ENCODE measurements at places on chromosomes 12 and 14.

DNA sequence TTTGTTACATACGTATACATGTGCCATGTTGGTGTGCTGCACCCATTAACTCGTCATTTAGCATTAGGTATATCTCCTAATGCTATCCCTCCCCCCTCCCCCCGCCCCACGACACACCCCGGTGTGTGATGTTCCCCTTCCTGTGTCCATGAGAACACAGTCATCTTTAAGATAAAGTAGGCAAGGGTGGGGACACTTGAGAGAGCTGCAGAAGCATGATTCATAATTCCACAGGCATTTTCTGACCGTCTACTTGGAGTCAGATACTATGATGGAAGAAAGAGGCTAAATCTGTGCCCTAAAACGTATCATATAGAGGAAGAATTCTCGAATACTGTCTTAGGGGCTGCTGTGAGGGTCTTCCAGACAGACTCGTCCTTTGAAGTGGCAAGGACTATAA lies 145.9 kb upstream of the VASH1 start:
- DNase-seq = no peak

DNA sequence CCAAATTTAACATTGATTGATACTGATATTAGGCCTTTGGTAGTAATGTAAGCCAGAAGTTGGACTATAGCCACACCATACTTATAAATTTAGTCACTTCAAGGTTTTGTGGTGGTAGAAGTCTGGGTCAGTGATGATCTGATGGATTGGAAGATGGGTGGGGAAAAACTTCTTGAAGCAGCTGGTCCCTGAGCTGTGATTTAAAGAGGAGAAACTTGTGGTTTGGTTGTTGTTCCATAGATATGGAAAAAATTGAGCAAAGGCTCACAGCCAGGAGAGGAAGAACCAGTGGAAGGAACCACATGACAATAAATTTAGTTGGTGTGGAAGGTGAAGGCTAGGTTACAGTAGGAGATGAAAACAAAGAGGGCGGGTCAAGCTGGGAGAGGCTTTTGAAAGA lies 26.1 kb downstream of the PTHLH start:
- DNase-seq = no peak

- no peak for DNase-seq
Observed at GRCh38 chr12:54967461-54967860, 17.1 kb downstream of the TESPA1 start.

DNA sequence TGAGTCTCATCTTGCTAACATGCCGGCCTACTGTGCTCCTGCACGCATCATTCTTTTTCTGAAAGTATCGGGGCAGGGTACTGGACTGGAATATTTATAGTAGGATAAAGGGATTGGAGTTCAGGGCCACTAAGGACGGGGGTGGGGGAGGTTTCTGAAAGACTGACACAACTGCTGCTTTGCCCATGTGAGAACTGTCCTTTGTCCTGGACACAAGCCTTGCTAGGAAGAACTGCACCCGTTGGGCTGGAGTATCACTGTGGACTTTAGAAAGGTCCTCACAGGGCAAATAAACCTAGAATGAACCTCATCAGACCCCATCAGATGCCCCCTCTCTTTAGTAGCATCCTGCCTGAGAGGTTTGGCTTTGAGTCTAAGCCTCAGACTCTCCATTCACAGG lies 87.6 kb downstream of the PRMT8 start:
- DNase-seq = no peak

- no peak for DNase-seq
Observed at GRCh38 chr14:39406560-39406959, 25.7 kb downstream of the FBXO33 start.

DNA sequence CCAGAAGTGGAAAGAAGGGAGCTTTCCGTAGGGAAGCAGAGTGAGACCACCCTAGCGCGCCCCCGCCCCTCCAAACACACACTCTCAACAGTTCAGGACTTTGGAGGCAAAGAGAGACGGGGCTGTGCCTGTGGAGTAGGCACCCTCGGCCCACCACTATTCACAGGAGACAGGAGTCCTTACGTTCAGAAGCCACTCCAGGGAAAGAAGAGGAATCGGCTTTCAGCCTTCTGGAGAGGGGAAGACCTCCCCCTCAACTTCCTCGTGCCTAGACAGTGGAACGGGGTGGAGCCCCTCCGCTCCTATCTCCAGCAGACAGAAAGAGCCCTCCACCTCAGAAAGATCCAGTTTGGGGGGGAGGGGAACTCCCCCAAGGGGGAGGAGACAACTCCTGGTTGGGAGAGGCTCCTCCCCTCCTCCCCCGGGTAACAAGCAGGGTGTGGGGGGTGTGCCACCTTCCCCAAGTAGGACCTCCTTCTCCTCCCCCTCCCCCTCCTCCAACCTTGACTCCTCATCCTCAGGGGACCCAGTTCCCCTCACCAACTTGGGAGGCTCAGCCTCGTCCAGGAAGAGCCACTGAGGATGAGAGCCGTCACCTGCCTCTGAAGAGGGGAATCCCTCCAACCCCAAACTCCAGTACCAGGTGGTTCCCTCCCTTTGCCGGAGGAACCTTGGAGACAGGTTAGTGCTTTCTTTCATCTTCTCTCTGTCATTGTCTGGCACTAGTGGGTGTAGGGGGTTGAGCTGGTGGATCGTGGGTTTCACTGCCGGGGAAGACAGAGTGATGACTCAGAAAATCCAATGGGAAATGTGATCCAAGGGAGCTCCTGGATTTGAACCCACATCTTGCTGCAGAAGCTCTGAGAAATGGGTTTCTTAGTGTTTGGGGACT lies 883 bp downstream of the FOXJ2 start:
- peak; percentile 56 for DNase-seq

GRCh38 chr14:85334316-85334715 lies 195.6 kb upstream of the FLRT2 start:
- DNase-seq = no peak

DNA sequence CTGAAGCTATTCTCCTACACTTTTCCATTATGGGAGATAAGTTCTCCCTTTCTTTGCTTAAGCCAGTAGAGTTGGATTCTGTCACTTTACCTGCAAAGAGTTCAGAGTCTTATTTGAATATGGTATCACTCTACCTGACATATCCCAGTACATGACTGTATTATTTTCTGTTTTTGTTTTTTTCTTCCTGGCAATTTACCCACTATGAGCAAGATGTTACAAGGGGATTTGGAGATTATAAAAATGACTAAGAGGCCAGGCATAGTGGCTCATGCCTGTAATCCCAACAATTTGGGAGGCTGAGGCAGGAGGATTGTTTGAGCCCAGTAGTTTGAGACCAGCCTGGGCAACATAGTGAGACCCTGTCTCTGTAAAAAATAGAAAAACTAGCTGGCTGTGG lies 46.4 kb upstream of the CHST11 start:
- DNase-seq = no peak

- no peak for DNase-seq
Observed at GRCh38 chr14:59363531-59364226, 101.5 kb downstream of the GPR135 start.

DNA sequence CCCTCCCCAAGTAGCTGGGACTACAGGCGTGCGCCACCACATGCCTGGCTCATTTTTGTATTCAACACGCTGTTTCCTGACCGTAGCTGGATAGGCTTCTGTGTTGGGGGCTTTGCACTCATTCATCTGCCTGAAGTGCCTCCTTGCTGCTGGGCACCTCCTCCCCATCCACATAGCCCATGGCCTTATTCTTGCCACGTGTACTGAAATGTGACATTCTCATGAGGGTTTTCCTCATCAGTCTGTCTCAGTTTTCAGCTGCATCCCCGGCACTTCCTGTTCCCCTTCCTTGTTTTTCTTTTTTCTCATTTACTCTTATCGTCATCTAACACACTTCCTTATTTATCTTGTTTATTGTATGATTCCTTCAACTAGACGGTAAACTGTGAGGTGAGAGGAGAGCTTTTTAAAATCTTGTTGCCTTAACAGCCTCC lies 36.6 kb downstream of the RCOR1 start:
- no peak for DNase-seq

- no peak for DNase-seq
Observed at GRCh38 chr14:83826838-83827237, 1703.1 kb upstream of the FLRT2 start.

DNA sequence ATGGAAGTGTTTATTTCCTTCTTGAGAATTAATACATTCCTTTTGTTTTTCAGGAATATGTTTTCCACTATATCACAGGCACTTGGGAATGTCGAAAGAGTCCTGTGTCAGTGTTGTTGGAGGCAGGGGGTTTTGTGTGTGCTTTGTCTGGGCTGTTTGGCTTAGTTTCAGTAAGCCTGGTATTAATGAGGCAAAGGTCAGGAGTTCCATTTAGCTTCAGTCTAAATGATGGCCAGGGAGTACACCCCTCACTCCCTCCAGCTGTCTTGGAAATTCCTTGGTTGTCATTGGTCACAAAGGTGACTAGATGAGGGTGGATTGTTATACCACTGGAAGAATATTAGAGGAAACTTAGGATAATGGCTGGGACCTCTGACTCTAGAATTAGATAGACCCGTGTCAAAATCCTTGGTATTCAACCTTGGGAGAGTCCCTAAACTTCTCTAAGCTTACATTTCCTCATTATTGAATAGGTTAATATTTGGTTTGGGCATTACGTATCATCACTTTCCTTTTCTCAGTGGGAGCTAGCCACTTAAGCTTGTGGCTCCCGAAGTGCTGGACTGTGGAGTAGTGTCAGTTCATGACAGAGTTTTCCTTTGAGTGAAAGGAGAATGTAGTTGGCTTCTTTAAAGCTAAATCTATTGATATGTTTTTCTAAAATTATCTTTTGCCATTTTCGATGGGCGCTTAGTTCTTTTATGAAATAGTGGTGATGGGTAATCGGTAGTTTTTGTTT lies 5.2 kb downstream of the FRS2 start:
- DNase-seq = no peak

- no peak for DNase-seq
Observed at GRCh38 chr12:22215467-22216253, 118.8 kb downstream of the ST8SIA1 start.

DNA sequence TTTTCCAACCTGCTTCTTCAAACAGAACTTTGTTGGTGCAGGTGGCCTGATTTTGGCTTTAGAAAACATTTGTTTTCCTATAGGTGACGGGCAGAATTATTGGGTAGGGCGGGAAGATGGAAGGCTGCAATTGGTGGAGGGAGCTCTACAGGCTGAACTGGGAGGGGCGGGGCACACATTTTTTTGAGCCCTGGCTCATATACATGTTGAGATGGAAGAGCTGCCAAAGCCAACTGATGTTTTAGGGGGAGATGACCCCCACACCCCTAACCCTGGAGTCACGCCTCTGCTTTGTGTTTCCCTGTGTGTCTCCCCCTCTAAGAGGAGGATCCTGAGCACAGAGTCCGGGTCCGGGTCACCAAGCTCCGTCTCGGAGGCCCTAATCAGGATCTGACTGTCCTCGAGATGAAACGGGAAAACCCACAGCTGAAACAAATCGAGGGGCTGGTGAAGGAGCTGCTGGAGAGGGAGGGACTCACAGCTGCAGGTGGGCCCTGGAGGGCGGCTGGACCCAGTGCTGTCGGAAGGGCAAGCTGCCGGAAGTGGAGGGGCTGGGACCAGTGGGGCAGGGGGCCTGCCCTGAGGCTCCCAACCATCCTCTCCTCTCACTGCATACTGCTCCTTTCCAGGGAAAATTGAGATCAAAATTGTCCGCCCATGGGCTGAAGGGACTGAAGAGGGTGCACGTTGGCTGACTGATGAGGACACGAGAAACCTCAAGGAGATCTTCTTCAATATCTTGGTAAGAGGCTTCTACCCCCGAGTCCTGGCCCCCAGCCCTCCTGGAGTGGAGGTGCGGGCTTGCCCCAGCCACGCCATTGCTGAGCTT lies 18.6 kb downstream of the AGAP2 start:
- DNase-seq = no peak

- peak; percentile 46 for DNase-seq
Observed at GRCh38 chr12:120466560-120467315, 2.8 kb downstream of the SRSF9 start.
